ENCODE measurements at places on chromosomes 4 and X.

DNA sequence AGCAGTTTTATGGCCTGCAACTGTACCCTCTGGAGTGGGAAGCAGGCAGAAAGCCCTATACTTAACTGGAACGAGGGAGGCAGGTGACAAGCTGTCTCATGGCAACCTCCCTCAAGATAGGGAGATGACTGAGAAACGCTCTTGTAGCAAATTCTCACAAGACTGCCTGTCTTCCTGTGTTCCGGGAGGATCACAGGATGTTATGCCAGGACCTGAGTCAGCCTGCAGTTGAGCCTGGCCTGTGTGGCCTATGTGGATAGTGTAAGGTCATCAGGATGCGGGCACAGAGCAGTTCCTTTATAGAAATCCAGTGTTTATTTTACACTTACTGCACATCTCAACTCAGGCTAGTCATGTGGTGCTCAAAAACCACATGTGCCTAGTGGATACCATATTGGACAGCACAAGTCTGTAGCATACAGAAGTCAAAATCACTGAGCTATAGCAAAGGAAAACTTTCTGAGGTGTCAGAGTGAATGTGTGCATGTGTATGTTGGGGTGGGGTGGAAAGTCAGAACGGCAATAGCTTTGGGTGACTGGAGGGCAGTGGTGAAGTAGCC lies 25.2 kb downstream of the TAF7L start:
- DNase-seq, result peak; percentile 71

- DNase-seq, result no peak
Measured at GRCh38 chrX:122703762-122704161, 480.3 kb upstream of the GRIA3 start.

DNA sequence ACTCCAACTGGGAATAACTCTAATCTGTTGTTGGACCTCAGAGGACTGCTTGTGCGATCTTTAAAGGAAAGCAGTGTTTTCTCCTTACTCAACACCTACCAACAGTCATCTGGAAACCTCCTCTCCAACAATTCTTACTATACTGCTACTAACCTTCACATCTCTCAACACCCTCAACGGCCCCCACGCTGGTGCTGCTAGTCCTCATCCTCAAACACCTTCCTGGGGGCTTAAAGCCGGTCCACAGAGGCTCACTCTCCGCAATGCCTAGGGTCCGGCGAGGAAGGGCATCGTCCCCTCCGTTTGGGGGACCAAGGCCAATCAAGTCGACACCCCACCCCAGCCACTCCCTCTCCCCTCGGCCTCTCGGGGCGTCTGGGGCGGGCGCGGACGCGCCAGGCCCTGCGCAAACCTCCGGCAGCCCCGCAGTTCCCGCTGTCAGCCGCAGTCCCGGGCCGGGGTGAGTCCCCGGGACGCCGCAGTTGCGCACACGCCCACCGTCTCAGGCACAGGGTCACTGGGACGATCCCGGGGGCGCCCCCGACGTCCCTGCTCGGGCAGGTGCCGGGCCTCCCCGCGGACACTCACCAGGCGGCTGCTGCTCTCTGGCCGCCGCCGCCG lies 418 bp downstream of the TAB3 start:
- DNase-seq, result peak; percentile 14

DNA sequence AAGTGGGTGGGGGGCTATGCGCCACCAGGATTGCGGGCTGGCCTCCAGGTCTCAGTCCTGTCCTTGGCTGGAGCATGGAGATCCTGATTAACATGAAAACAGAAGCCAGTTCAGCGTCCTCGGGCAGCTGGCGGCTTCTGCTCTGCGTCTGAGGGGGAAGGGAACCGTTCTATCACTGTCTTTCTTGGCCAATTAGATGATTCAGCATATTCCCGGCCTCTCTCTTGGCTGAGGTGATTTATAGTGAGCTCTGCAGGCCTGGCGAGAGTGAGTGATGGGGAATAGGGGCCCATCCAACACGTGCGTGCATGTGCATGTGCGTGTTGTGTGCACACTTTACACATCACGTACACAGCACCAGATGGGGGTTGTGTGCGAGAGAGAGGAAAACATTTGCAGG lies 145.8 kb upstream of the ATP6AP2 start:
- no peak for DNase-seq

DNA sequence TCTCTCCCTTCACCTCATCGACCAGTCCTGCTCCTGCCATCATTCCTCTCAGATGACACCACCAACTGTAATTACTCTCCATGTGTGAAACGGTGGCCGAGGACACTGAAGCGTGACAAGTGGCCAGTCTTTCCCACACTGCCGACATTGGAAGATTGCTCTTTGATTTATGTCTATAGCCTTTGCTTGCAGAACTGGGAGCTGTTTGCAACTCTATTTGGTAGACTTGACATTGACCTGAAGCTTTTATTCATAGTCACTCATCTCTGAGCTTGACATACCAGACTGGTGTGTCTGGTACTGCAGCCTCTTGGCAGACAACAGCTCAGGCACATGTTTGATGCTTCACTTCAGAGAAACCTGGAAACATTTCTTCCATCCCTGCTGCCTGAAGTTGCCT lies 121.8 kb upstream of the GALNT7 start:
- no peak for DNase-seq

- DNase-seq, result no peak
Measured at GRCh38 chrX:14508025-14508690, 21.2 kb upstream of the GLRA2 start.

DNA sequence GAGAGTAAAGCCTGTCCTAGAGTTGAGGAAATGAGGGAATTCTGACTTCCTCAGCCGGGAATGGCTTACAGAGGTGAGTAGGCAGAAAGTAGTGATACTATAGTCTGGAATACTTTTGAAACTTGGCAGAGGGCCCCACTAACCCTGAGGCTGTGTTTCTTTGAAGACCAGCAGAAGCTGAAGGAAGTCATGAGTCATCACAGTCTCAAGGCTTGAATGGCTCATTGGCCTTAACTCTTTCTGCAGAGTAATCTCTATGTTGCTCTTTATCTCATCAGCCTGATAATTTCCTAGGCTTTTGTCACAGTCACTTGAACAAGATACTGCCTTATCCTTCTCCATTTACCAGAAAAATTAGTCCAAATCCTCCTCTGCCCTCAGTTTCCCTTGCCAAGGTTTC lies 80.8 kb downstream of the ANKRD50 start:
- DNase-seq, result peak; percentile 99

GRCh38 chr4:83320548-83320947 lies 14.1 kb downstream of the HPSE start:
- DNase-seq, result peak; percentile 87

All from dermis blood vessel endothelial cell (primary cell).